ENCODE measurements at places on chromosomes 11 and 22.

- DNase-seq, result no peak
Observed at GRCh38 chr11:132987936-132988335, 544.4 kb downstream of the OPCML start.

DNA sequence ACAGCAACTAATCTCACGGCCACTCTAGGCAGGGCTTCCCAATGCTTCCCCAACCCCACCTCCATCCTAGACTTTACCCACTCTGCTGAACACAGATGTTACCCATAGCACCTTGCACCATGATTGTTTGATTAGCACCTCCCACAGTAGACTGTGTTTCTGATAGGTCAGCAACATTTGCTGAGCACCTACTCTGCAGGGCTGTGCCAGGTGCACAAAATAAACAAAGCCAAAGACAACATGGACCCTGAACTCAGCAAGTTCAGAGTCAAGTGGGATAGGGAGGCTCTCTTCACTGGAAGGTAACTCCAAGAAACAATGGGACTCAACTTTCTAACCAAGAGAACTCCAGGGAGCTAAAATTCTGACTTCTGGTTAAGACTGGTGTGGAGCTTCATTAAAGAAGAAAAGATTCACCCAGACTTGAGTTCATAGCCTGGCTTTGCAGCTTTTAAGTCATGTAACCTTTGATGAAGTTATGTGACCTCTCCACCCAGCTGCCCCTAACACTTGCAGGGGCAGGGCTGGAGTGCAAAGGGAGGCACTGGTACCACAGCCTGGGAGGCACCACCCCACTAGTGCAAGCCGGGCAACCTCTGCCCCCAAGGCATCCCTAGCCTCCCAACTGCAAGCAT, 6.7 kb upstream of the RTN4RL2 start:
- no peak for DNase-seq

DNA sequence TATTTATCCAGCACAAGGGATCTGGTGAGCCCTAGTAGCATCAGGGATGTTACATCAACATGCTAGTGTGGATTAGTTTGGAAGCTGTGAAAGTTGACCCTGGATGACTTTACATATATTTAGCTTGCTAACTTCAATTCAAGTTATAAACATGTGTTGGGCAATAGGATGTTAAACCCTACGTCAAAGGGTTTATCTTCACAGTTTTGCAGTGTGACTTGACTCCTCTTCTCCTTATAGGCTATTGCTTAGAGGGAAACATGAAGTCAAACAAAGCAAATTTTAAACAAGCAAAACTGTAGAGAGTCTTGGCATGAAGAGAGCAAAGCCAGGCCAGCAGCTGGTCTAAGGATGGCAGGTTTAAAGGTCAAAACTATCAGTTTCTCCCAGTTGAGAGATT, 11.3 kb upstream of the CTSC start:
- no peak for DNase-seq

GRCh38 chr22:37905534-37906363, at the start of gene MICALL1:
MICALL1 (plus strand) TSS chr22:37906297; CDS start chr22:37906423, 126 bp downstream.
- DNase-seq, result peak; percentile 63

DNA sequence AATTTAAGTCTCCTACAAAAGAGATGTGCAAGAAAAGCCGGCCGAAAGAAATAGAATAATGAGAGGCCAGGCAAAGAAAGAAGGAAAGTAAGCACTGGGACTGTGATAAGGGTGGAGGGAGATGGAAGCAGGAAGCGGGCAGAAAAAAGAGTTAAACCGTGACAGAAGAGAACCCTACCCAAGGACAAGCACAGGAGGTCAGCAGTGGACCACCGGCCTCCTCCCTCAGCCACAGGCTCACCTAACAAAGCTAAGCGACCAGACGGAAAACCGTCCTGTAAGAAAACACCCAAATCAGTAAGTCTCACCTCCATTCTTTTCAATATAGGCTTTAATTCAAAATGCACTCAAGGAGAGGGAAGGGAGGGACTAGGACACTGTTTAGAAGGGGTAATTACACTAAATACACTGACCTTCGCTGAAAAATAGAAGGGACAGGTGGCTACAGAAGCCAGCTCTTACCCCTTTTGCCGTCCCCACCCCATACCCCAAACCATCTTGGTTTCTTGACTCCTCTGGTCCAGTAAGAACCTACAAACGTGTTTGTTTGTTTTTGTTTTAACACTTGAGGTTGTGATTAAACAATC, 1.9 kb downstream of the FAM181B start:
- no peak for DNase-seq

GRCh38 chr22:19412478-19412877, 19.1 kb downstream of the HIRA start:
- DNase-seq, result no peak

- no peak for DNase-seq
Observed at GRCh38 chr11:121153472-121153871, 52.4 kb downstream of the TECTA start.

DNA sequence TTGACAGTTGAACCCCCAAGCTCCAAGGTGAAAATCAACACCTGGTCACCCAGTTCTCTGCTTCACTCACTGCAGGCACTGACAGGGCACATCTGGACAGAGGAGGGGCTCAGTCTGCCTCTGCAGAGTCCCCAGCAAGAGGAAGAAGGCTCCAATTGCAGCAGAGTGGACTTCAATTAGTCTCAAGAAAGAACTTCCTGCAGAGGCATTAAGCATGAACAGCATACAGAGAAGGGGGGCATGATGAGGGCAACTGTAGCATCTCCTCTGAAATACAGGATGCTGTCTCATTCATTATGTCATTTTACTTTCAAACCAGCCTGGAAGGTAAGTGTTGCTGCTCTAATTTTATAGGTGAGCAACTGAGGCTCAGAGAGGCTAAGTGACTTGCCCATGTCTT, 11.1 kb downstream of the GDPD5 start:
- DNase-seq, result no peak

GRCh38 chr22:22201185-22201929, 43.2 kb upstream of the VPREB1 start:
- no peak for DNase-seq

DNA sequence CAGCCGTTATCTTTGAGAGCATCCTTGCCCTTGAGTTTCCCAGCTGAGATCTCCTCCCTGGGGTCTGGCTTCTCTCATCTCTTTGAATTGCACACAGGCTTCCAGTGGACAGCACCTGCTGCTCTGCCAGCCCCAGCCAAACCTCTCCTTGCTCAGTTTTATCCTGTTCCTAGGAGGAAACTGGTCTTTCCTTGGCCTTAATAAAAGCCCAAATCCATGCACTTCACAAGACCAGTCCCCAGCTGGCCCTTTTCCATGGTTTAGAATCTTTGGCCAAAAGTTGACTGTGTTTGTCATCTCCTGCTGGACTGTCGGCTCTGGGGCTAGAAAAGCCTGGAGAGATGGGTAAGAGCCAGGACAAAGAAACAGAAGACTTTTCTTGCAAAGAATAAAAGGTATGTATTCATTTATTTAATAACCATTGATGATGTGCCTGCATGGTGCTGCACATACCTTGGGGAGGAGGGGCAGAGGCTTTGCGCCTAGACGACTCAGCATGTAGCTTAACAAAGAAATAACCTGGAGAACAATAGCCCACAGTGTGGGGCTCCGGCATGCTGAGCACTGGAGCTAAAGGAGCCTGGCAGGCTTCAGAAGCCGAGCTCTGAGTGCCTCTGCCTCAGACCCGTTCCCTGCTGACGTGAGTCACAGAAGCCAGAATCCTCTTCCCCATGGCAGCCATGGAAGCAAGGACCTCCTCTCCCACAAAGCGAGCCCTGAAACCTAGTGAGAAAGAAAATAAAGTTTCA, 319.3 kb upstream of the B3GAT1 start:
- no peak for DNase-seq
